ENCODE measurements at places on chromosomes 4 and X.

GRCh38 chr4:70734168-70734954 is 12.6 kb downstream of the RUFY3 start:
- DNase-seq = no peak

DNA sequence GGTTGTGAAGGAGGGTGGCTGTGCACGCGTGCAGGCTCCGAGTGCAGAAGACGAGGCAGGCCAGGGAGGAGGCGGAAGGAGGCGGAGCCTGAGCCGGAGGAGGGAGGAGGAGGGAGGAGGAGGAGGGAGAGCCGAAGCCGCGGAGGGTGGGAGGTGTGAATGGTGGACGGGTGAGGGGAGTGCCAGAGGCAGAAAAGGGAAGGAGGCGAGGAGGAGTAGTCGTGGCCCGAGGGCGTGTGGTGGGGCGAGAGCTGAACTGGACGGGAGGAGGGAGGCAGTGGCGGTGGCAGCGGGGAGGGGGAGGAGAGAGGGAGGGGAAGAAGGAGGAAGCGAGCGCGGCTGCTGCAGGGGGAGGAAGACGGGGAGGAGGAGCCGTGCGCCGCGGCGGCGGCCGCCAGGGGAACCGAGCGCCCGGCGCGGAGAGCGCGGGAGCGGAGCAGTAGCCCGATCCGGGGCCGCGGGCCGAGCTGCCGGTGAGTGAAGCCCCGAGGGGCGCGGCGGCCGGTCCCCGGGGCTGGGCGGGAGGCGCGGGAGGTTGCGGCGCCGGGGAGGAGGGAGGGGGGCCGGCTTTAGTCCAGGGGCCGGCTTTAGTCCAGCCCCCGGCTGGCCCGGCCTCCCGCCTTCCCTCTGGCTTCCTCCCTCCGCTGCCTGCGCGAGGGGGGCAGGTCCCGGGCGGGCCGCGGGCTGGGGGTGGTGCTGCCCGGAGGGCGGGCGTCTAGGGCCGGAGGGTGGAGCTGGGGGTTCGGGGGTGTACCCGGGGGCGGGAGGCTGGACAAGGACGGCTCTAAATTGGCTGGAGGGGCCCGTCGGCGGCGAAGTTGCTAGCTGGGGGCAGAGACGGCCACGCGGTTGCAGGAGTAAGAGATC is at the start of gene TMEM164:
Gene TMEM164, plus strand, starts transcription at position 815 of the 867 bp plus-strand sequence. CDS start 661 bp downstream, outside the sequence.
- DNase-seq = peak; percentile 74

DNA sequence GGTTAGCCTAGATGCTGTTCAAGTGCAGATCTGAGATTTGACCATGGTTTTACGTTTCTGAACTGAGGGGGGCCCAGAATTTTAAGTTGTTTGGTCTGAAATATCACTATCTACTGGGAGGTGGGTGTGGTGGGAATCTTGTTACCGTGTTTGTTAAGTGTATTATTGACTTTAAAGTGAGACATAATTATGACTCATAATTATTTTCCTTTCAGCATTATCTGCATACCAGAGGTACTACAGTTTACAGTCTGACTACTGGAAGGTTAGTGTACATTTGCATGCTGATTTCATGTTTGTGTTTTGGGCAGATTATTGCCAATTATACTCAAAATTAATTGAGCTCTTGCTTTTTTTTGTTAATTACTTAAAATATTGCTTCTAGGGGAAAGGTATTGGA is 101.5 kb downstream of the KDM6A start:
- no peak for DNase-seq

GRCh38 chr4:75745161-75745560 is 20.8 kb downstream of the USO1 start:
- DNase-seq = no peak

DNA sequence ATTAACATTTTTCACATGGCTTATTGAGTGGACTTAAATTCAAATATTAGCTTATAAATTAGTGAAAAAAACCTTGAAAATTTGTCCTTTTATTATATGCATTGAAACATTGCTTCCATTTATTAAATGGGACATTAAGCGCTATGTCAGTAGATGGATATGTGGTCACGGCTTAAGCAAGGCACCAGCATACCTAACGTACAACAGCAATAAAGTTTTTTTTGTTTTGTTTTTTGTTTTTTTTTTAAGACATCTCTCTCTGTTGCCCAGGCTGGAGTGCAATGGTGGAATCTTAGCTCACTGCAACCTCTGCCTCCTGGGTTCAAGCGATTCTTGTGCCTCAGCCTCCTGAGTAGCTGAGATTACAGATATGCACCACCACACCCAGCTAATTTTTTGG is 31.6 kb downstream of the PGM2 start:
- DNase-seq = no peak

DNA sequence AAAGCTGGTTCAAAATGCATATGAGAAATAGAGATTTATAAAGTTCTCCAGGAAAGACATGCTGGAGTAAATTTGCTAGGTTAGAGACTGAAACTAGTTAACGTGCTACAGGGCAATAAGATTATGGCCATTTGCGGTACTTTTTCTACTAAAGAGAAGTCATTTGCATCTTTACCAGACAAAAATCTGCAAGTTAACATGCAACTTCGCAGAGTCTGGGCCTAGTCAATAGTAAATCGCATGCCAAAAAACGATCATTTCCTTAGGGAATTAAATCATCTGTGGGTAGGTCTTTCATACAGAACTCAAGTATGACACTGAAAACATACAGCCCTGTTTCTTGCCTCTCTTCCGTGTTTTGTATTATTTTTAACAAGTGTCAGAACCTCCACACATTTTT is 32.8 kb upstream of the REST start:
- DNase-seq = no peak

DNA sequence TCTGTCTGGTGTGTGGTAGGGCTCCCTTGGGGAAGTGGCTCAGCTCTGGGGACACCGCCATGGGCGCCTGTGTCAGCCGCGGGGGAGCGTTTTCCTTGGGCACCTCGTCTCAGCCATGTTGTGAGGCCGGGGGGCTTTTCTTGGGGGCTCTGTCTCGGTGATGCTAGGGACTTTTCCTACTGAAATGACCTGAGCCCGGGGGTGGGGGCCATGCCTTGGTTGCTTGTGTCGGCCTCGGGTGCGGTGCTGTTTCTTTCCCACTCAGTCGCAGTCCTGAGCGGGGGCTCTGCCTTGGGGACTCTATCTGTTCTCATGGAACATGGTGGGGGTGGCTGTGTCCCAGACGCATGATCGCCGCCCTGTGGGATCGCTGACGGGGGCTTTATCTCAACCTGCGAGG is 356 bp downstream of the CT45A1 start:
- DNase-seq = no peak

DNA sequence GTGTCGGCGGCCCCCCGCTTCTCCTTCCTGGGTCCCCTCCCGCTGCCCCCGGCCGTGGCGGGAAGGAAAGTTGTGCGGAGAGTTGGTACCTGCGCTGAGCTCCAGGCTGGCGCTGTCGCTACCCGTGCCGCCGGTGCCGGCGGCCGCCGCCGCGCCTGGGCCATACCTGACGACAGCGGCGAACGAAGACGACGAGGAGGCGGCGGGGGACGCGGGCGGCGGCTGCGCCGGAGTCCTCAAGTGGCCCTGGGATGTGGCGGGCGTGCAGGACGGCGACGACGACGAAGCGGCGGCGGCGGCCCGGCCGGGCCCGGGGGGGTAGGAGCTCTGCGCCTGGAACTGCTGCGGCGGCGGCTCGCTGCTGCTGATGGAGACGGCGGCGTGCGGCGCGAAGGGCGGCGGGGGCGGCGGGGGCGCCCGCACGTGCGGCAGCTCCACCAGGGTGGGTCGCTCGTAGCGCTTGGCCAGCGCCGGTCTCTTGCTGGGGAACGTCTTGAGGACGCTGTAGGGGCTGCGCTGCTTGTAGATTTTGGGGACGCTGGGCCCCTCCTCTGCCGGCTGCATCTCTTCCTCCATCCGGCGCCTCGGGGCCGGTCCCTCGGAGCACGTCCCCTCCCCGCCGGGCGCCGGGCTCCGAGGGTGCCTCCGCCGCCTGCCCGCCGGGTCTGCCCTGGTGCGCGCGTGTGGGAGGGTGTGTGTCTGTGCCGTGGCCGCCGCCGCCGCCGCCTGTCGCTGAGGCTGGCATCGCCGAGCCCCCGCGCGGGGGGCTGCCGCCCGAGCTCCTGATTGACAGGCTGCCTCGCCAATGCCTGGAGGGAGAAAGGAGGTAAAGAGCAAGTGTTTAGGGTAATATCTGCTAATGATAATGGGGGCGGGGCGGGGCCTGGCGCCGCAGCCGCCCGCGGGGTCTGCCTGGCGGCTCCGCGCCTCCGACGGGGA is 618 bp downstream of the BEND4 start:
- DNase-seq = no peak

DNA sequence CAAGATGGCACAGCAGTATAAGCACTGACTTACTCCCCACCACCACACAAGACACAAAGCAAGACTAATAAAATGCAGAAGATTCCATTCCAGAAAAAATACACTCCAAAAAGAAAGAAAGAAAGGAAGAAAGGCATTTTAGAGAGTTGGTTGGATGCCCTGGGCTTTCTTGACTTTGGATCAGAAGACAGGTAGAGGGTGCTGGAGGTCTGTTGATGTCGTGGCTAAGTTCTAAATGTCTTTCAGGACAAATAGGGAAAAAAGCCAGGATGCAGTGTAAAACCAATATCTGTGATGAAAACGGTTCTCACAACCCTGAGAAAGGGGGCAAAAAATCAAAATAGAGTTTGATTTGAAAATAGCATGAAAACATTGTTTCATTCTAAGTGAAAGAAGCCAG is 555.2 kb upstream of the PRKX start:
- no peak for DNase-seq

DNA sequence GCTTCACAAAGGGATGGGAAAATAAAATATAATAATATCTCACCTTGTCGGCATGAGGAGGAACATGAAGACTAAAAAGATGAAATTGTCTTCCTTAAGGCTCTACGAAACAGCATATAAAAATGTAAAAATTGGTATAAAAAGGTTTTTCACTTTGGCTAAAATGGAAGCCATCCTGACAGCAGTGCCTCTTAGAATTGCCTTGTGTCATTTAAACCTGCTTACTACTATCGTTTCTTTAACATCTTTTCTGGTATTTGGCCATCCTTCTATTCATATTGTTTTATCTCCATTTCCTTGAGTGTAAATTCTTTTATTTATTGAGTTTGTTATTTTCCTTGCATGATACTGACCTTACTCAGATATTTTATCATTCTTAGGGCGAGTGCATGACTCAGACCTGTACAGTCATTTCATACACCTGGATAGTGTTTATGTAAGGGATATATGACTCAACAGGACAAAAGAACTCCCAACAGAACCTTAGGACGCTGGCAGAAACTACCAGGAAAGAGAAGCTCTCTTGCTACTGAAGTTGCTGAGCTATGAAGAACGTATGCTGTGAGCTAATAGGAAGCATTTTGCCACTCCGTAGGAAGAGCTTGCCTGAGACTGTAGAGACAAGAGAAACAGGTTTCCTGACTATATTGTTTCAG is 5.8 kb upstream of the CDKN2AIP start:
- DNase-seq = no peak

DNA sequence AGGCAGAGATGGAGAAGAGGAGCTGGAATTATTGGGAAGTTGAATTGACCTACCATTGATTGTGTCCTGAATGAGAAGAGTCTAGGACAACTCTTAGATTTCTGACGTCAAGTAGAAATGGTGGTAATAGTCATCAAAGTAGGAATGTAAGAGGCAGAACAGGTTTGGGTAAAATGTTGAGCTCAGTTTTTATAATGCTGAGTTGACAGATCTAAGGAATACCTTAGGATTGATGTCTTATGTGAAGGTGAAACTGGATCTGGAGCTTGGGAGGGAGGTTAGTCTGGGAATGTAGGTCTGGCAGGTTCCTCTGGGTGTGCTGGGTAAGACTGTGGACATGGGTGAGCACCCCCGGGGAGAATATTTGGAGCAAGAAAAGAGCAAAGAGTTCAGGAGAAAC is 31.9 kb downstream of the JADE1 start:
- no peak for DNase-seq

- no peak for DNase-seq
Measured at GRCh38 chr4:10197952-10198351, 81.4 kb upstream of the WDR1 start.

DNA sequence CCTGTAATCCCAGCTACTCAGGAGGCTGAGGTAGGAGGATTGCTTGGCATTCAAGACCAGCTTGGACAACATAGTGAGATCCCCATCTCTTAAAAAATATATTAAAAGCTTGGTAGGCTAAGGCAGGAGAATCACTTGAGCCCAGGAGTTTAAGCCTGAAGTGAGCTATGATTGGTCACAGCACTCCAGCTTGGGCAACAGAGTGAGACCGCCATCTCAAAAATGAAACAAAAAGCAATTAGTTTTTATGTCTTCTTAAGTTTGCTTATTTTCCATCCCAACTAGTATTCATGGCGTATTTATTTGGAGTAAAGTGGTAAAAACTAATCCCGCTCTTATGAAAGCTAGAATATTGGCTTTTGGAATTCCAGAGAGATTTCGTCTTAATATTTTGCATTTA is 25.4 kb upstream of the PDE5A start:
- no peak for DNase-seq

GRCh38 chr4:146481246-146481645 is 40.5 kb downstream of the SLC10A7 start:
- DNase-seq = no peak

- DNase-seq = no peak
Measured at GRCh38 chr4:123986268-123986798, 589.7 kb downstream of the SPRY1 start.

DNA sequence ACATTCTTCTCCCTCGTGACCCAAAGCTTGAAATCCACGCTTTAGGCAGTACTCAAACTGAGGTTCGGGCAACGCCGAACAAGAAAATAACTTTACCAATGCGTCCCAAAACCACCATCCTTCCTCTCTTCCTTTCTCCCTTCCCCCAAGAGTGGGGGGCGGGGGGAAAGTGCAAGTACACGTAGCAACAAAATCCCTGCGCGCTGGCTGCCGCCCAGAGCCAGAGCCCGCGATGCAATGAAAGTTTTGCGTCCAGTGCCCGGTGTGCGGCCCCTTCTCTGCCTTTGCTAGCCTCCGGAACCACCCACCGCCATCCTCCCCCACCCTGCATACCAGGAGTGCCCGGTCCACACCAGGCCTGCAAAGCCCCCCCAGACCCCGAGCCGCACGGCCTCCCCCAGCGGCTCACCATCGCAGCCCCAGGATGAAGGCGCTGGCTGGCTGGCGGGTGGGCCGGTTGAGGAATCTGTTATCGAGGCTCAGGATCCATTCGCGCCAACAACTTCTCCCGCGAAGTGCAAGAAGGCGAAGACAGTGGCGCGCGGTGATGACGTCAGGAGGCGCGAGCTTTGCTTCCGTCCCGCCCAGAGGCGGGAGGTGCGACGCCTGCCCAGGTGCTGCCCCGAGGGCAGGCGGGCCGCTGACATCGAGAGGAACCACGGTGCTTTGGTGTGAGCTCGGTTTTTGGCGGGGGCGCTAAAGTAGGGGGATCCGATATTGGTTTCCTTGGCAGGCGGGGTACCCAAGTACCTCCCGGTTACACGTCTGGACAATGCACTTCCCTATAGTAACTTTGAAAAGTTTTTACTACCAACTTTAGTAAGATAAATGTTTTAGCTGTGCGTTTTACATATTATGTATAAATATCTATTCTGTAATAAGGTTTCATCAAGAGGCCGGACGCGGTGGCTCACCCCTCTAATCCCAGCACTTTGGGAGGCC is at the start of gene RFC1:
Gene RFC1, minus strand, starts transcription at position 533 of the 942 bp plus-strand sequence. Its CDS starts 121 bp downstream, at position 412.
- DNase-seq = peak; percentile 93

DNA sequence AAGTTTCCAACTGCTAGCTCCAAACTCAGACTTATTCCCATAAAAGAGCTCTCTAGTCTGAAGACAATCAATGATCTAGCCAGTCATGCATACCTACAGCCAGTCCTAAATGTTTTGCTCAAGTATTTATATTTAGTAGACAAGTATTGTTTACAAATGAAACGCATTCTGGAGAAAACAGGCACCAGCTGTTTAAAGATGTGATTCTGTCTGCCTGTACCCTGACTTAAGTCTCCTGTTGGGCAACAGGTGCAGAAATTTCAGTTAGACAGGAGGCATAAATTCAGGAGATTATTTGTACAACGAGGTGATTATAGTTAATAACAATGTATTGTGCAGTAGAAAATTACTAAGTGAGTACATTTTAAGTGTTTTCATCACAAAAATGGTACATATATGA is 28.9 kb downstream of the LNX1 start:
- no peak for DNase-seq
